ENCODE measurements at places on chromosomes 16 and 17. TPM values are rescaled to one million over a fixed set of nuclear protein-coding genes. Genes with fewer than 3 reads are reported as not detected.

DNA sequence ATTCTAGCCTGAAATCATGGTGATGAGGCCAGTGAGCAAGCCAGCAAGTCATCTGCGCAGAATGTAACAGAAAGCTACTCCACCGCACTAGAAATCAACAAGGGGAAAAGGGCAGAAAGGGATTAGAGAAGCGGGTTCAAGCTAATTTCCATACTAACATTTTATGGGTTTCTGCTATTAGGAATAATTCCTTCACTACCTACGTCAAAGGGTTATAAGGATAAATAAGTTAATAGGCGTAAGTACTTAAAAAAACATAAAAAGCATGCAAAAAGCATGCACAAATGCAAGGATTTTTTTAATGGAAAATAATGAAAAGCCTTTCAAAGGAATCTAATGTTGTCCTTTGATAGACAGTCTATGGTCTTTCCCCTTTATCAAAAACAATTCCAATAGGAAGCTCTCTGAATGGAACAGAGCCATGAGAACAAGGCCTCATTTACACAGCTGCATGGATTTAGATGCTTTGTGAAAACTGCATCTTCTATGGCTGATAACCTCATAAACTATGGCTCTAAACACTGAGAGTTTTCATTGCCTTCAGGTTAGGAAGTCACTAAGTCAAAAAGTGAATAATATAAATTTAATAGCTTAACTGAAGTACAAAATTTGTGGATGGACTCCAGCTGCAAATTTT lies 5.6 kb downstream of the EMC8 start:
- no peak for DNase-seq

DNA sequence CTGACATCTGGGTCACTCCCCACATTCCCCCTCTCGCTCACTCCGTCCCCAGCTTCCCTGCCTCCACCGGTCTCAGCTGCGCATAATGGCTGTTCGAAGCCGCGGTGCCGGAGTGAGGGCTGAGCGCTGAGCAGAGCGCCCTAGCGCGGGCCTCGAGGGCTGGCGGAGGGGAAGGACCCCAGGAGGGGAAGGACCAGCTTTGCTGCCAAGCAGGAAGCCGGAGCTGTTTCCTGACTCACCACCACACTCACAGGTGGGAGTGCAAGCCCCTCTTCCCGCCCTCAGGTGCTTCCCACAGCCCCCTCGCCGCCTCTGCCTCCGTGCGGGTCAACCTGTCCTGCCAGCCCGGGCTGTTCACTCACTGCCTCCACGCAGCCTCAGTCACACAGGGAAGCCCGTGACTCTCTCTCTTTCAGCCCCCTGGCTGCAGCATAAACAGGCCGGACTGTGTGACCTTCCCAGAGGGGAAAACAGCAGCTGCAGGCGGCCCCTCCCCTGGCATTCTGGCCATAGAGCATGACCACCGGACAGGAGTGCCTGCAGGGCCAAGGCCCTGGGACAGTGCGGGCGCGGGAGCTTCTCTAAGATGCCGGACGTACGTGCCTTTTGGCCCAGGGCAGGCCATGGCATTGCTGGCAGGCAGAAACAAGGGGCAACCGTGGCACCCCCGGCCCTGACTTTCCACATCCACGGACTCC lies 23.7 kb downstream of the SLC43A2 start:
- no peak for DNase-seq

Gene SNAI3
- 2.4 TPM for total RNA-seq

Gene MFAP4
- not detected for total RNA-seq

Gene KRT31
- not detected for total RNA-seq

- no peak for DNase-seq
Measured at GRCh38 chr16:27353853-27354252, 40.1 kb downstream of the IL4R start.

- no peak for DNase-seq
Measured at GRCh38 chr17:39845052-39845846, 18.9 kb downstream of the IKZF3 start.

DNA sequence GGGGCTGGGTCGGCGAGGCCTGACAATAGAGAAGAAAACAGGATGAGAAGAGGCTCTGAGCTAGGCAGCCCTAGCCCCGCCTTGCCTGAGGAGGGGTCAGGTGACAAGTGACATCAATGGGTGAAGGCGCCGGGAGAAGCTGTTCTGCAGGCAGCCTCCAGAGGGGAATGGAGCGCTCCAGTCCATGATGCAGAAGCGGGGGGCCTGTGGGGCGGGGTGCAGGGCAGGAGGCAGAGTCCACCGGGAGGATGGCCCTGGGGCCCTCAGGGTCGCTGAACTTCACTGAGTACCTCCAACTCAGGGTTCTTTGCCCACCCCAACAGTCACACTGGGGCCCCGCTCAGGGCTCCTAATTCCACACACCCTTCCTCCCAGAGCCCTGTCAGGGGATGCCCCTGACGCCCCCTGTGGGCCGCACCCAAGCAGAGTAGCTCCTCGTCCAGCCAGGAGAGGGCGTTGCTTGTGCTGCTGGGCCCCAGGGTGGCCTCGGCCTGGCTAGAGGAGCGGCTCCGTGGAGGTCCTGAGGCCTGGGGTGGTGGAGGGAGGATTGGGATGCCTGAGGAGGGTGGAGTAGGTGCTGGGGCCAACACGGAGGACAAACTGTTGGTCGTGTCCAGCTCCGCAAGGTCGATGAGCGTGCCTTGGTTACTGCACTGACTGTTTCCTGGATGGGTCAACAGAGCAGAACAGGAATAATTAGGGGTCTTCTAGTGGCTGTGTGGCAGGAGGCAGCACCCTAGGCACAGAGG lies 20.8 kb downstream of the GGA3 start:
- DNase-seq = no peak

DNA sequence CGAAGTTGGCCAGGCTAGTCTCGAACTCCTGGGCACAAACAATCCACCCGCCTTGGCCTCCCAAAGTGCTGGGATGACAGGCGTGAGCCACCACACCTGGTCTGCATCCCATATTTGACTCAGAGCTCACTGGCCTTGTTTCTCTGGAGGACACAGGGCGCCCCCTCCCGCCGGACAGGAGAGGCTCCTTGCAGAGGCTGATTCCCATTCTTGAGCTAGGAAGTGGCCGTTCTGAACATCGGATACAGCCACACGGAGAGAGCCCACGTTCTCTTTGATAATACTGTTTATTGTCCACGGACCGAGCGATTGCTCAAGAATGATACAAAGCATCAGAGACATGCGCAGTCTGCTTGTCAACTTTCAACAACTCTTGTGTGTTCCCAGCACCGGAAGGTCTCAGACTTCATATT lies 12.1 kb upstream of the USP36 start:
- DNase-seq = no peak

DNA sequence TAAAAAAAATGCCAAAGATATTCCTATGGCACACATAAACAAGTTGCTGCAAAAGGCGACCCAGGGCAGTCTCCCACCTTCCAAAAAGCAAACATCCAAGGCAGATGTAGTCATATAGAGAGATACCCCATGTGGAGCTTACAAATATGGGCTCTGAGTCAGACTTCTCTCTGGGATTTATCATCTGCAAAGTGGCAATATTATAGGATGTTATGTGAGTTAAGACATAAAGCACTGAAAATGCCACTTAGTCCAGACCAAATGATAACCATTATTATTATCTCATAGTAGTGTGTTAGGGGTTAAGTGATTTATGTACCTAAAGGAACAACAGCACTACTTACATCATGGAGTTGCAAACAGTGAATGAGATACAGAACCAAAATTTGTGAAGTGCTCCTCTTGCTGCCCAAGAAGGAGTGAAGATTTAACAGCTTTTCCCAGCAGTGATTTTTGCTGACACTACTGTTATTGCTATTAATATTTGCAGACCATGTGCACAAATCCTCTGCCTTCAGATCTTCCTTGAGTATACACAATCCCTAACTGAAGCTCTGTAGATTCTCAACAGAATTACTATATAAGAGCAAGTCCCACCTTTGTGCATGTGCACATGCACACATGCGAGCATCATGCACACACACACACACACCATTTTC lies 560.0 kb upstream of the SALL1 start:
- DNase-seq = no peak

GRCh38 chr17:39929646-39930407 lies 2.3 kb downstream of the LRRC3C start:
- no peak for DNase-seq

DNA sequence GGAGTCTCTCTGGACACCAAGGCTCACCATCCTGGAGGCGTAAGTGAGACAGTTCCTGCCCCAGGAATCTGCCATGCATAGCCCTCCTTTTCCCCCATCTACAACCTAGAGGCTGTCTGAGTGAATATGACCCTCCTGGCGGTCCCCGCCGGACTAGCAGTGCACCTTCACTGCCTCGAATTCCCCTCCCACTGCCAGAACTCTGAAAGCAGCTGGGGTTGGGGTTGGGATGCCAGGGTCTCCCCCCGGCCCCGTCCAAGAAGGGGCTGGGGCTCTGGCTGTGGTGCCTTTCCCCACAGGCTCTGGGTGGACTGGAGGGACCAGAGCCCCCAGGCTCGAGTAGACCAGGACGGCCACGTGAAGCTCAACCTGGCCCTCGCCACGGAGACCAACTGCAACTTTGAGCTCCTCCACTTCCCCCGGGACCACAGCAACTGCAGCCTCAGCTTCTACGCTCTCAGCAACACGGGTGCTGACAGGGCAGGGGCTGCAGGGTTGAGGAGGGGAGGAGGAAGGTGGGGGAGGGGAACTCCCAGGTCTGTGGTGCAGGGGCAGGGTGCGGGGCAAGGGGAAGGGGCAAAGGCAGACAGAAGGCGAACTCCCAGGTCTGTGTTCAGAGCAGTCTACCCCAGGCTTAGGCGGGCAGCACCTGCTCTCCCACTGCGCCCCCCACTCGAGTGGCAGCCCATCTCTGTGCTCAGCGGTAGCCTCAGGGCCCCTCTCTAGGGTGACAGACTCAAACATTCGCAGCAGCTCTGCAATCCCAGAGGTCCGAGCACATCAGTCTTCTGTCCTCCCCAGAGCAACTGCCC lies 1.2 kb downstream of the ZACN start:
- DNase-seq = no peak

Gene TPSG1
- total RNA-seq = not detected

GRCh38 chr17:68624381-68624780 lies 23.2 kb upstream of the FAM20A start:
- DNase-seq = no peak

Gene TVP23A
- not detected for total RNA-seq

DNA sequence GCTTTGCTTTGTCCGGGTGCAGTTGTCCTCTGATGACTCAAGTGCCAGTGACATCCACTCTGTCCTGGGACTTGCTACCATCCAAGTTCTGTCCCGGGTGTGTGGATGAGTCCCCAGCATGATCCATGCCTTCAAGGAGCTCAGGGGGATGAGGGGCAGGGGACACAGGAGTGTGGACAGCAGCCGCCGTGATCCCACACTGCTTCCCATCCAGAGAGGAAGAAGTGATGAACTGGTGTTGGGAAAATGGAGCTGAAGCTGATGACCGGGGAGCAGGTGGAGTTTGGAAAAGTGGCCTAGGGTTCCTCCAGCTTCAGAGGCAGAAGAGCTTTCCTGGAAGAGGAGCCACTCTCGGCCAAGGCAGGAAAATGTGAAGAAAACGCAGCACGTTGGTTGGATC lies 249.6 kb upstream of the TNRC6C start:
- no peak for DNase-seq

DNA sequence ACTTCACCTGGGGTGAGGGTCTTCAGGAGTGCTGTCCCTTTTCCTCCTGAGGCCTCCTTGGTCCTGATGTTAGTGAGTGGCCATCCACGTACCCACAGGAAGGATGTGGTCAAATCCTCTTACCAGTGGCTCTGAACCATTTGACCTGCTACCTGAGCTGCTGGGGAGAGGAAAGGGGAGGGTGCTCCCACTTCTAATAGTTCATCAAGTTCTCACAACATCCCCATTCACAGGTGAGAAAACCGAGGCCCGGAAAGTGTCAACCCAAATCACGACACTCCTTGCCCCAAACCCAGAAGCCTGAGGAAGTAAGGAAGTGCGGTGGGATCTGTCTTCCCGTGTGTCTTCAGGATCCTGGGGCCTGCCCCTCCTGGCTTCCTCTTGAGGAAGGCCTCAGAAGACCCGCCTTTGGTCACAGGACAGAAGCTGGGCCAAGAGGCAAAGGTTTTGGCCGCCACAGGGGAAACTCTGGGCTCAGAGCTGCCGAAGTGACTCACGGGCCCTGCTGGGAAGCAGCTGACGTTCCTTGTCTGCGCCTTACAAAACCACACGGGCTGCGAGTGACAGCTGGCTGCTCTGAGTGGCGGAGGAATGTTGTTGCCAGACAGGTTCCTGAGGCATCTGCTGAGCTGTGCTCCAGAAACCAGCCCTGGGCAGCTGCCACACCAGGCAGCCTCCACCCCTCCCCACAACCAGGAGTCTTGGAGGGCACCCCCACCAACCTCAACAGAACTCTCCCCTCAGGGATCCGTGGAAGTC lies 13.9 kb upstream of the KIFC3 start:
- peak; percentile 26 for DNase-seq

Gene CCL17
- 1.3 TPM for total RNA-seq

Gene OSGIN1
- total RNA-seq = 1.2 TPM

DNA sequence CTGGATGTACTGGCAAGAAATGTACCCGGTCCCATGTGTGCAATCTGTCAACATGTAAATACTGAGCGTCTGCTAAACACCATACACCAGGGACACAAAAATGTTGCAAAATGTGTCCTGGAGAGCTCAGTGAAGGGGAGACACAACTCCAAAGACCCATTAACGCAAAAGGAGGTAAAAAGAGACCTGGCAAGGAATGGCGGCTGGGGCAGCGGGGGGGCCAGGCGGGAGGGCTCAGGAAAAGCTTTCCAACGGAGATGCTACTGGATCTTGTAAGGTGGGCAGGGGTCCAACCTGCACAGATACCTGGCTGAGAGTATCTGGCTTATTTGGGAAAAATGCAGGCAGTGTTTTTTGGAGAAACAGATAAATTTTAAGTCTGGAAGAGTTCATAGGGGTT lies 40.7 kb downstream of the ADCY9 start:
- no peak for DNase-seq

DNA sequence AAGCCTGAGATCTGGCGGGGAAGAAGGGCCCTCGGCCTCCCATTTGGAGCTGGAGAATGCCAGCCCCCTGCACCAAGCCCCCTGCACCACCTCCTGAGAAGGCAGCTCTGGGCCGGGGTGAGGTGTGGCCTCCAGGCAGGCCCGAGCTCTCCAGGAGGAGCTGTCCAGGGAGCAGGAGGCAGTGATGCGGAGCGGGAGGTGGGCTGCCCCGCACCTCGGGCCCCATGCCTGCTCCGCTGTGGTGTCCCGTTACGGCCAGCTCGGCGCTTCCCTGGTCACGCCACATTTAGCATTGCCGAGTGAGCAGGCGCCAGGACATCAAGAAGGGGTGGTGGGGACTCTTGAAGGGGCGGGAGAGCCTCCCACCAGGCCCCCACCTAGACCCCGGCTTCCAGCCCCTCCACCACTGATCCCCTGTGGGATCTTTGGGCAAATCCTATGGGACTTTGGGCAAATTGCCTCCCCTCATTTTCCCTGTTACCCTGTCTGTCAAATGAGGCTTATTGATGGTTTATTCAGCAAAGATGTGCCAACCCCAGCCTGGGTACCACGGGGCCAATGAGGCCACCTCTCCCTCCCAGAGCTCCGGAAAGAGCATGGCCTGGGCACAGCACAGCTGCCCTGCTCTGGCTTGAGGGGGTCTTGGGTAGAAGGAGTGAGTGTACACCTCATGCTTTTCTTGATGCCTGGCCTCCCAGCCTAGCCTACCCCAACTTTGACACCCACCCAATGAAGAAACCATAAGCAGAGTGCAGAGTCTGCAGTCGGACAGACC lies 15.3 kb downstream of the FOXN1 start:
- DNase-seq = no peak
